ENCODE measurements at places on chromosomes 6 and 20.

DNA sequence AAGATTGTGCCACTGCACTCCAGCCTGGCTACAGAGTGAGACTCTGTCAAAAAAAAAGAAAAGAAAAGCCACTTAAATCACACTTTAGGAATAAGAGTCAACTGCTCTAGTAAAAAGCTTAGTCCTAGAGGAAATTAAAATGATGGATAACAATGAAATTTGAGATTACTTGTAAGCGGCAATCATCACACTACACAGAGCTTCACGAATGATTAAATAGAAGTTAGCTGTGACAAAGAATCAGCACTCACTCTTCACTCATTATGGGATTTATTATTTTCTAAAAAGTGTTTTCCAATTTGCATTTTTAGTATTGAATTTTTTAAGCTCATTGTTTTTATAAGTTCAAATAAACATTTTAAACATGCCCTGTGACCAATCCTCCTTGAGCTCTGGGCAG is 718.0 kb downstream of the UTRN start:
- no peak for DNase-seq

- no peak for DNase-seq
Observed at GRCh38 chr20:63507083-63507743, 8.3 kb upstream of the EEF1A2 start.

DNA sequence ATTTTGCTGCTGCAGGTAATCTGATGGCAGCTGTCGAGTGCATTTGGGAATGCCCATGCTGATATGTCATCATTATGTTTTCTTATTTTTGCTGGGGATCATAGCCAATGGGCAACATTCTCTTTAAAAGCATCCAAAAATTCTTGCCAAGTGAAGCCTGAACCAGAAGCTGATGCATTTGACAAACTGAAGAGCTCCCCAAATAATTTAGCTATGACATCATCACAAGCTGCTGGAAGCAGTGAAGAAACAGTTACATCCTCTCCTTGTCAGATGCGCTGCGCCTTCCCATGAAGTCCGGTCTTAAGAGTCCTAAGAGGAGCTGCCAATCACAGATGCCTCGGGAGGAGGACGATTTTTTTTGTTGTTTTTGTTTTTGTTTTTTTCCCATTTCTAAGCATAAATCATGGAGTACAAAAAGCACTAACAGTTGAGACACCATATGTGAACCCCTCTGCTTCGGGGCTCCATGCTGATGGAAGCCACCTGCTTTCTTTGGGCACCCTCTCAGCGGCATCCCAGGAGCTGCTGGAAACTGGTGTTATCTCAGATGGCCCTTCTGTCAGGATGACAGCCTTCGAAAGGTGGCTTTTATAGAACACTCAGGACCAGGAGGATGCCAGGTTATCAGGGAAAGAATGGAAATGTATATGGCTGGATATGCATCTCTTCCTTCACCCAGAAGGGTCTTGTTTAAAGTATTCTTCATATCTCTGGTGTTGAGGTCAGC is 56.1 kb upstream of the FOXQ1 start:
- DNase-seq = no peak

DNA sequence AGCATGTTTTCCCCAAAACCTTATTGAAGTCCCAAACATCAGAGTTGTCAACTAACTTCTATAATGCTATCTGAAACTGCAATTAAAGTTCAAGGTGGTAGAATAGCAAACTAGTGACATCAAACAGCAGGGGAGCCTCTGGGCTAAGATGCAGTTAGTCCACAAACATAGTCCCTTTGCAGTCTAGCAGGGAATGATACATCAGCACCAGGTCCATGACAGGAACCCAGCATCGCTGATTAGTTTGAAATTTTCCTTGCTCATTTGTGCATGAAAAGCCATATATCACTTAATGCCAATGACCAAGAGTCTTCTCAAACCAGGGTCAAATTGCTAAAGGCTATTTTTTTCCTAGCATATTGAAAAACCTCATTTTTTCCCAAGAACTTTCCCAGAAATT is 145.3 kb downstream of the HIVEP2 start:
- DNase-seq = no peak
